Pulmonary artery endothelial cell (primary cell): ENCODE measurements at places on chromosomes 5 and 9. TPM values are rescaled to one million over a fixed set of nuclear protein-coding genes. Genes with fewer than 3 reads are reported as not detected.

DNA sequence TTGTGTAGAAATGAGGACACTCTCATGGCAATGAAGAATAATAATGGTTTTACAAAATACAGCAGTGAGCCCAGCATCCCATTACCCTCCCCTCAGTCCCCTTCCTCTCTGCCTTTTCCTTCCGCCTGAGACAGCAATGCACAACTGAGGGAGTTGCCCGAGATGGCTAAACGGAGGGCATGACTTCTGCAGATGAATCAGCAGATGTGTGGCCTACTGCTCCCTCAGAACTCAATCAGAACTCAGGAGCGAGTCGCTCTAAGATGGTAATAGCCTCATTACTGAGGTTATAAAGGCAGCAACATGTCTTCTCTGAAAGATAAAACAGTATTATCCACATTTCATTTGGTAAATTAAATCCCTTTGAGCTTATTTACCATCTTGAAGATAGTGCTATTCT, 326.6 kb downstream of the ENC1 start:
- DNase-seq = no peak

Gene ADAMTS12
- total RNA-seq = 0.39 TPM in 1 of 2 replicates, not detected in the other

DNA sequence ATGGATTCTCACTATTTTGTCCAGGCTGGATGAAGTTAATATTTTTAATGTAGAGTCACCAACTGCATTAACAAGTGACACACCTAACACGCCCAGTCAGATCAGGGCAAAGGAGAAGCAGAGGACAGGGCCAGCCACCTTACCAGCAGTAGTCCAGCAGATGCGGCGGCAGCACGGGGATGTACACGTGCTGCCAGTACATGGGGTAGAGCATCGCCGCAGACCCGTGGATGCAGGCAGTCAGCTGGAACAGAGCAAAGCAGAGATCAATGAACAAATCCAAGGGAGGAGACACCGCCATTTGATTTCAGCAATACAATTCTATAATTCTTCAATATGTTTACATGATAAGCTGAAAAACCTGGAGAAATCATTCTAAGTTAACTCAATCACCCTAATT, 274.2 kb downstream of the CRB2 start:
- no peak for DNase-seq

DNA sequence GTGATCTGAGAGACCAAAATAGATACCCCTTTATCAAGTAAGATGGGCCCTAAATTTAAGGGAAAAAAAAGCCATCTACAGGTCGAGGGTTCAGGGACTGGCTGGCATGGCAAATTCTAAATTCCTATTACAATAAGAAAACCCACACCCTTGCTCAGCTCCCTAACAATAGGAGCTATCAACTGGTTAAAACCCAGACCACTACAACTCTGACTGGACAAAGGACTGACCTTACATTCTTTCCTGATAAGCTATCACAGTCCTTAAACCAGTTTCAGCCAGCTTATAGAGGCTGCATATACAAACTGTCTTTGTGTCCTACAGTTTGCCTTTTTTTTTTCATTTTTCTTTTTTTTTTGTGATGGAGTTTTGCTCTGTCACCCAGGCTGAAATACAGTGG, 803.6 kb downstream of the NR2F1-AS1 start:
- no peak for DNase-seq

GRCh38 chr5:180820788-180821321, 18.2 kb upstream of the MGAT1 start:
- DNase-seq = no peak

DNA sequence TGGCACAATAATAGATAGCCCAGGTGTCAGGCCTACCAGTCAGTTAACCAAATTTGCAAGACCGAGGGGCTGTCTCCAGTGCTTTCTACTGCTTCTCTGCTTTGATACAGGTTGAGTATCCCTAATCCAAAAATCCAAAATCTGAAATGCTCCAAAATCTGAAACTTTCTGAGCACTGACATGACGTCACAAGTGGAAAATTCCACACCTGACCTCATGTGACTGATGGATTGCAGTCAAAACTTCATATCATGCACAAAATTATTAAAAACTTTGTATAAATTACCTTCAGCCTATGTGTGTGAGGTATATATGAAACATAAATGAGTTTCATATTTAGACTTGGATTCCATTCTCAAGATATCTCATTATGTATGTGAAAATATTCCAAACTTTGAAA, 213.5 kb upstream of the PANK3 start:
- DNase-seq = no peak

GRCh38 chr5:109987970-109988369, 298.2 kb downstream of the MAN2A1 start:
- DNase-seq = no peak

Gene QRFP
- not detected in 2 replicates for total RNA-seq

DNA sequence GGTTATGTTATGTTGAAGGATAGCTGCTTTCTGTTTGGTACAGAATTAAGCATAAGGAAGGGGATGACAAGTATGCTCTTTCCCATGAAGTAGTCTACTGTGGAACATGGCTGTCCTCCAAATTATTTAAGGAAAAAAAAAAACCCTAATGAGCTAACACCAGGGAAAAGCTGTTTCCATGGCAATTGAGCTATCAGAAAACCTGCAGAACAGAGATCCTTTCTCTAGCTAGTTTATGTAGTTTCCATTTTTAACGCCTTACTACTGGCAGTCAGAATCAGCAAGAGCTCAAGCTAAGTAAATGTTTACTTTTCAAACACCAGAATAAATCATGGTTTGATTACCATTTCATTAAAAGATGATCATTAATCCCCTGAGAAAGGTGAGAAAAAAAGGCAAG, 287.4 kb upstream of the TARS1 start:
- DNase-seq = no peak

Gene HBEGF
- 16.6 and 24.3 TPM in 2 replicates for total RNA-seq

GRCh38 chr5:17769277-17769676, 135.0 kb downstream of the TAF11L14 start:
- no peak for DNase-seq

DNA sequence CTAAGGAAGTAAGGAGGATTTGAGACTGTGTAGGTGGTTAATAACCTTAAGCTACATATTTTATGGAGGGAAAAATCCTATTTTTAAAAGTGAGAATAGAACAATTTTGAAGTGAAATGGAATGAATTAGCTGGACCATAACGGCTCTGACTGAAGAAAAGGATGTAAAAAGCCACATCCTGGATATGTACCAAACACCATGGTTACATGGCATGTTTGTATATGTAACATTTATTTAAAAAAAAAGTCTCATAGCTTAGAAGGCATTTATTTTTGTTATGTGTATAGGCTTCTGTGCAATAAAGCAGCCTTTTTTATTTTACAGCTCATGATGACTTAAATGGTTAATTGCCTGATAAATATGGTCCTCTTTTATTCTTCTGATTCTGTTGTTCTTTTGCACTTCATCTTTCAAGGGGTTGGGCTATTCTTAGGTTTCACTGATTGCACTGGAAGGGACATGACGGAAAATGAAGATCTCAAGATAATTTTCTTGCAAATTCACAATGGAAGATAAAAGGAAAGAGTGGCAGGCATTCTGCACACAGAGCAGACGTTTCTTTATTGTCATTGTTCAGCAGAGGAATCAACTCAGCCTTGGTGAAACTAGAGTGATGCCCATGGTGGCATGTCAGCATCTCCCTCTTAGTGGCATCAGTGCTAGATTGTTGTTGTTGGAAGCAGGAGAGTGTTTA, 63.1 kb downstream of the DOCK8 start:
- DNase-seq = no peak

DNA sequence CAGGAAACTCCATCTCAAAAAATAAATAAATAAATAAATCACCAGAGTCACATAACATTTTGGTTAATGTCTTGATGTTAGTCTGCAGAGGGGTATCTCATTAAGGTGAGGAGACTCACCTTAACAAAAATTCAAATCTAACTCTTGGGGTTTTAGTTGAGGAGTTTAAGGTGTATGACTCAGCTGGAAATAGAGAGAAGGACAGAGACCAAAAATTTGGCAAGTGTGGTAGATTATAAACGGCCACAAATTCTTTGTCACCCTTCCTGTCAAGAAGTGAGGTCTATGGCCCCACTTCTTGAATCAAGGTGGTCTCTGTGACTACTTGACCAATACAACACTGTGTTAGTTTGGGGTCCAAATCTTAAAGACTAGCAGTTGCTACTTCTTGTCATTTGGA, 60.8 kb downstream of the TTC39B start:
- DNase-seq = no peak

Gene EPB41L4A
- total RNA-seq = 13.4 and 18.3 TPM in 2 replicates

GRCh38 chr5:115685490-115685889, 59.7 kb upstream of the TMED7 start:
- DNase-seq = no peak

Gene SLC34A1
- total RNA-seq = not detected in 2 replicates

- no peak for DNase-seq
Measured at GRCh38 chr5:157870837-157871834, 12.2 kb upstream of the CLINT1 start.

GRCh38 chr5:132257131-132258101, at the start of gene PDLIM4:
Gene PDLIM4, plus strand, starts transcription at chr5:132257696. Its CDS starts 39 bp downstream, at chr5:132257735.
- DNase-seq = no peak

GRCh38 chr5:167642181-167642580, 649.3 kb upstream of the WWC1 start:
- no peak for DNase-seq

DNA sequence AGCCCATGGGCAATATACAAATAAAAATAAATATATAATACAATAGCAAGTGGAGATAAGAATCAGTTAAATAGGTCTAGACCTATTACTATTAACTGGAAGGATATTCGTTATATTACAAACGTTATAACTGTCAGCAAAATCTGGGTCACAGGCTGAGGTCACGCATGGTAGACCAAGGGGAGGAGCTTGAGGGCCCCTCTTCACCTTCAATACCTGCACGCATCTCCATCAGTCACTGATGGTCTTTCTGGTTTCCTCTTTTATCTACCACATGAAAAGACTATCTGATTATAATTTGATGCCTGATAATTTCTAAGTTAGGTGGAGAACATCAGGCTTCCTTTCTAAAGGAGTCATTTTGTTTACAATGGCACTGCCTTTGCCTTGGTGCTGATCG, 43.2 kb downstream of the MAT2B start:
- no peak for DNase-seq

DNA sequence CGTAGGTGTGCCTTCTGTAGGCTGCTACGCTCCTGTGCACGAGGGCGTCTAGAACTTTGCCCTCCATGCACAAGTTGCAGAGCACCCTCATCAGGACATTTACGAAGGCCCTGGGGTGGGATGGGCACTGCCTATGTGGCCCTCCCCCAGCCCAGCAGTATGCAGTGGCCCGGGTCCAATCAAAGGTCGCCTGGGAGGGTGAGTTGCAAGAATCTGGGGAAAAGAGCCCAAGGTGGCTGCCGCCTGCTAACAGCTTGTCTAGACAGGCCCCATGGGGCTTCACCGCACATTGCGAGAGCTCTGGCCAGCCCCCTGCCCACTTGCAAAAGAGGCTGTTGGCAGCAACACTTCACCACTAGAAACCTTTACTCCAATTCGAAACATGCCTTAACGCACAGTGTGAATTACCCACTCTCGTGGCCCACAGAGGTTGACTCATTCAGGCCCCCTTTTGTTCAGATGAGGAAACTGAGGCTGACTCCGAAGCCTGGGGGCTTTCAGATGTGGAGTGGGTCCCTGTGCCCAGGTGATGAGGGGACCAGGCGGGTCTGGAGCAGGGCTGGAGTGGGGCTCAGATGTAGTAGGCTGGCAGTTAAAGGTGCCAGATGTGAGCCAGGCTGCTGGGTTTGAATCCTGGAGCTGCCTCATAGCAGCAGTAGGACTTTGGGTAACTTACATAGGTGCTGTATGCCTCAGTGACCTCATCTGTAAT, 31.8 kb upstream of the IL17B start:
- no peak for DNase-seq

DNA sequence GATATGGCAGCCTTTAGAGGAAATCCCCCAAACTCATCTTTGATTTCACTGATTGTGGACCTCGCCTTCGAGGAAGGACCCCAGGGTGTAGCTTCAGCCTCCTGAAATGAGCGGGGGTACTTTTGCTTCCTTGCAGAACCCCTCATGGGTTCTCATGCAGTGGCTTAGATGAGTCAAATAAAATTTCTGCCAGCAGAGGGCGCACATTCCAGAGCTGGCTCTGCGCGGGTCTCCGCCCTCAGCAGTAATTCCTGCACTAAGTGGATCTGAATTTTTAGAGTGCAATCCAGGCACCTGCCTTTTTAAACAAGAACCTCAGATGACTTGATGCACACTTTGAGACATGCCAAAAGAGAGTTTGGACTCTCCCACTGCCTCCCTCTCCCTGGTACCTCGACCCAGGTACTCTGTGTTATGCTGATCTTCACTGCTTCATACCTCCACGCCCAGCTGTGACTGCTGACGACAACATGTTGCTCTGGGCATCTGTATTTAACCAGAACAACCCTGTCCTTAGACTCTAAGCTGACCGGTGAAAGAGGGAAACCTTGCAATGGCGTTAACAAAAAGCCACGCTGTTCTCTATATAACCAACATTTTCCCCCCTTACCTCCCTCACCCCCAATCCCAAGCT, 7.3 kb downstream of the EGFLAM start:
- DNase-seq = no peak

Gene SLC27A6
- not detected in 2 replicates for total RNA-seq

GRCh38 chr9:34684145-34684544, 6.9 kb downstream of the CCL19 start:
- no peak for DNase-seq

GRCh38 chr5:56575821-56576220, 239.5 kb upstream of the MAP3K1 start:
- no peak for DNase-seq

Gene FLT4
- total RNA-seq = 1.5 and 3.2 TPM in 2 replicates

GRCh38 chr5:79047199-79047598, 22.3 kb downstream of the DMGDH start:
- no peak for DNase-seq

DNA sequence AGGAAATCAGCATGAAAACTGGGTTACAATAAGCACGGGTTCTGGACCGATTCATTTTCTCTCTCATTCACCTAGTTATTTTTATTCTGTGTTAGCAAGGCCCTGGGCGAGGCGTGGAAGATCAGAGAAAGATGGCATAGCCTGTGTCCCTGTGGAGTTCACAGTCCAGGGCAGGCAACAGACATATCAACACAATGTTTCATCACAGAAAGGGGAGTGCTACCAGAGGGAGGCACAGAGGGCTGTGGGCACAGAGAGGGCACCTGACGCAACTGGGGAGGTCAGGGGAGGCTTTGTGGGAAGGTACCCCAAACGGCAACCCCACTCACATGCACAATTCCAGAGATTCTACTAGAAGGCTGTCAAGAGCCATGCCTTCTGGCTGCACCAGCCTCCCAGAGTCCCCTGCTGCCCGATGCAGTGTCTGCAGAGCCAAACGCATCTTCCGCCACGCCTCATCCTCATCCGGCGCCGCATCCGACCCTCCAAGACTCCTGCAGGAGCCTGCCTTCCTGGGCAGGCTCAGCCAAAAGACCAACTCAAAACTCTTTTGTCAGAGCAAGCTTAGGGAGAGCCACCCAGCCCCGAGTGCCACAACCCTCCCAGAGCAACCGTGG, 1.4 kb downstream of the FAM193B start:
- no peak for DNase-seq

Gene C9orf72
- 7.1 and 8.3 TPM in 2 replicates for total RNA-seq

DNA sequence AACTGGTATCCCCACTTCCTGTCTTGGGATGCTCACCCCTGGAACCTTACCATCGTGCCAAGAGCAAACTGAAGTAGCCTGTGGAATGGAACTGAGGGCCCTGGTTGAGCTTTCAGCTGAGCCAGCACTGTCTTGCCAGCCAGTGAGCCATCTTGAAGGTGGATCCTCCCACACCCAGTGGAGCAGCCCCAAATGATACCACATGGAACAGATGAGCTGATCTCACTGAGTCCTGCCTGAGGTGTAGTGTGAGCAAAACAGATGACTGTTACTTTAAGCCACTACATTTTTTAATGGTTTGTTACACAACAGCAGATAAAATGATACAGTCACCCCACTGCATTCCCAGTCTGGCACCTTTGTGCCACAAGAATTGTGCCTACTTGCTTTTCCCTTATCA, 2.2 kb upstream of the PCYOX1L start:
- no peak for DNase-seq

- DNase-seq = no peak
Measured at GRCh38 chr5:132837868-132838267, 7.4 kb upstream of the SHROOM1 start.
